Cerebellar cortex (tissue), 1 donor: ENCODE measurements at places on chromosomes 2 and 18.
A peak's percentile ranks its signal among the peaks of the same experiment; 100 is the strongest.

DNA sequence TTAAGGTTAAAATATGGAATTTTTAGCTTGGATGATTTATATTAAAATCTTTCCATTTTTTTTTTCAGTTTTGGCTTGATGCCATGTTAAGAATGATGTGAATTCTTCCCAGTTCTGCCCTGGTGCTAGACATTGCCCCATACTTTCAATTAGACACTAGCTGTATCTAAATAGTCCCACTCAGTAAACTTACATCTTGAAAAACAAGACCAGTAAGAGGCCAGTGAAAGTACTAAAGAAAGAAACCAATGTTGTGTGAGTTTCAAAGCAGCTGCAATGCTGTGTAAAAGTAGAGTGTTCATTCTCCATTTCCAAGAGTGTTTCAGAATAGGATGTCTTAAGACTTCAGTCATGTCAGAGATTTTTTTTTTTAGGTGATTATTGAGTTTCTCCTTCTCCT, 40.0 kb upstream of the CYBRD1 start:
- DNase-seq, result no peak

GRCh38 chr2:4300616-4301015, 597.2 kb downstream of the DCDC2C start:
- DNase-seq, result no peak

GRCh38 chr2:217225596-217225995, 365.7 kb upstream of the TNP1 start:
- no peak for DNase-seq

GRCh38 chr2:69138793-69139459, 125.9 kb downstream of the ANTXR1 start:
- DNase-seq, result no peak

- no peak for DNase-seq
These were observed 25.7 kb upstream of the ZNF532 start for GRCh38 chr18:58838946-58839345.

DNA sequence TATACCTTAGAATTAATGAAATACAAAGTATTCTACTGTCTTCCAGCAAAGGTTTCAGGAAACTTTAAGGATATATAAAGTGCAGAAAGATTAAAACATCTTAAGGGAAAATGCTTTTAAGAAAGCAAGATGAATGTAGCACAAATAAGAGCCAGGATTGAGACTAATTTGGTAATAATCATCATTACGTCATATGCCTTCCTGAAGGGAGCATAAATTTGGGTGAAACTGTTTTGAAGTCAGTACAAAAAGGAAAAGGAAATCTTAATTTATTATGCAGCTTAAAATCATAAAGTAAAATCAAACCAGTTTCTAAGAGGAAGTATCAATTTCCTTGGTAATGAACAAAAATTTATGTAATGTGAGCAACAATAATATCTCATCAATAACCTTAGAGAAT, 221.7 kb downstream of the CTNNA2 start:
- no peak for DNase-seq

- DNase-seq, result no peak
These were observed 56.4 kb upstream of the ITGA6 start for GRCh38 chr2:172370821-172371455.

GRCh38 chr18:59985289-59985688, 85.5 kb downstream of the PMAIP1 start:
- DNase-seq, result no peak

GRCh38 chr2:149094217-149095015, 55.9 kb downstream of the LYPD6B start:
- no peak for DNase-seq

- no peak for DNase-seq
These were observed 28.9 kb downstream of the KCNK3 start for GRCh38 chr2:26721115-26722032.

DNA sequence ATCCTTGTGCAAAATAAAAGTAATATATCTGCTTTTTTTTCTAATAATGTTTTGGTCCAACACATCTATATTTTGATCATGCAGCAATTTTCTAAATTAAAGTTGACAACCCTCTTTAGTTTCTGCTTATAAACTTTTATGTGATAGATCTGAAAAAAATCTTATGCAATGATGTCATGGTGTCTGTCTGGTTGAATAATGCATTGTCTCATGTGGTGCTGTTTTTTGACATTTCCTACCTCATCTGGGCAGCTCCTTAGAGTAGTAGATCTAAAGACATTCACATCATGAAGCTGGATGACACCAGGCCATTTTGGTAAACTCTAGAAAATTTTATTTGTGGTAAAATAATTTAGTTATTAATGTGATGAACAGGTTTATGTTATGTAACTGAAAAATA, 106.8 kb upstream of the FN1 start:
- DNase-seq, result no peak

DNA sequence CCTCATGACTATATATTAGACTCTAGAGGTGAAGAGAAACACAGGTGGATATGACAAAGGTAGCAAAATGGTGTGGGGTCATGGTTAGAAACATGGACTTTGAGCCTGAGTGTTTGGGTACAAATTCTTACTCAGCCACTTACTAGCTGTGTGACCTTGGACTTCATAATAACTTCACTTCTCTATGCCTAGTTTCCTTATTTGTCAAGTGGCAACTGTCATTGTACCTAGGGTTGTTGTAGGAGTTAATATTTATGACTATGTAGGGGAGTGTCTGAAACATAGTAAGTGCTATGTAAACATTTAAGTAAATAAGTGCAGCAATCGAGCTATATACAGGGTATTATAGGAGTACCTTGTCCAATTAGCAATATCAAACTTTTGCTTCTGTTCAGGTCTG, 49.7 kb upstream of the RAPH1 start:
- DNase-seq, result no peak

DNA sequence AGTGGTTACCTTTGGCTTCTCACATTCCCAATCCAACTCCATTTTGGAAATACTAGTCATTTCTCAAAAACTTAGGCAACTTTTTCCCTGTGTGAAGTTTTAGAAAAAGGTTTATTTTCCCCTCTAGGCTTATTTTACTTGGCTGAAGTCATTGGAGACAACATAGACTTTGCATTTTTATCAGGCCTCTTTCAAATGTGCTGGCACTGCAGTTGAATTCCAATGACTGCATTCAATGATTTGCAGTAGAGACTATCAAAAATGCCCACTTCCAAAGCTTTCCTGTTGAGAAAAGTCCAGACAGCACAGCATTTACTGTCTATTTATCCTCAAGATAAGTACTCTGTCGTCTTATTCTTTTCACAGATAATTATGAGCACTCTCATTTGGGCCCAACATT, 70.1 kb downstream of the ONECUT2 start:
- DNase-seq, result no peak

GRCh38 chr2:199756211-199756610, 94.8 kb downstream of the FTCDNL1 start:
- DNase-seq, result no peak

DNA sequence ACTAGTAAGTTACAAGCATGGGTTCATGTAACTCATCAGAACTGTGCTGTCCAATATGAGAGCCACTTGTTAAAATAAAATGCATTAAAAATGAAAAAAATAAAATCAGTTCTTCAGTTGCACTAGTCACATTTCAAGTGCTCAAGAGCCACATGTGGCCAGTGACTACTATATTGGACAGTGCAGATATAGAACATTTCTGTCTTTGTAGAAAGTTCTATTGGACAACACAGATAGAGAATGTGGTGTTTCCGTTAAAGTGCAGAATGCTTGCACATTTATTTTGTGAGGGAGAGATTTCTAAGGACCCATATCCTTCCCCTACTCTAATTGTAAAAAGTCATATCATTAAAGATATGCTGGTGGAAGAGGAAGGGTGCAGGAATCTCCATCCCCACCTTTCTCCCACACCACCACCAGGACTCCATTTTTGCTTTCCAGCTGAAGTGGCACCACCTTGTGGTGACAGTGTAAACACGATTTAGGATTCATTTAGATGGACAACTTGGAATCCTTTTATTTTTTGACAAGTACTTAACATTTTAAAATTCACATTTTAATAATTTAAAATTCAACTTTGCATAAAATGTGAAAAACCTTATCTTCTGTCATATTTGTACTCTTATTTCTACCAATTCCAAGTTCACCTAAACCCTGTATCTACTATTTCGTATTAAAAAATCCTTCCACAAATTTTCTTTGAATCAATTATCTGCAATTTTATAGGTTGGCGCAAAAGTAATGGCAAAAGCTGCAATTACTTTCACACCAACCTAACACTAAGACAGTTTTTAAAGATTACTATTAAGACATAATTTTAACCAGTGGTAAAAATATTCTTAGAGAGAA, 9.4 kb upstream of the CD302 start:
- DNase-seq, result peak; percentile 71

DNA sequence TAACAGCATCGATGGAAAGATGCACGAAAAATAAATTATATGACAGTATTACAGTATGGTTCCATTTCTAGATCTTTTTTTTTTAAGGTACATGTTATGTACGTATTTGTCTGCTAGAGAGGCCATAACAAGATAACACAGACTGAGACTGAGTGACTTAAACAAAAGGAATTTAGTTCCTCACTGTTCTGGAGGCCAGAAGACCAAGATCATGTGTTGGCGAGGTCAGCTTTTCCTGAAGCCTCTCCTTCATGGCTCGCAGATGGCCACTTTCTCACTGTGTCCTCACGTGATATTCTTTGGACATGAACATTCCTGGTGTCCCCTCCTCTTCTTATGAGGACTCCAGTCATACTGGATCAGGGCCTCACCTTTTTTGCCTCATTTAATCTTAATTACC, 177.4 kb downstream of the CAPN13 start:
- no peak for DNase-seq

GRCh38 chr2:203070701-203071100, 56.0 kb downstream of the NBEAL1 start:
- DNase-seq, result no peak

GRCh38 chr2:187091664-187092063, 242.7 kb upstream of the ZSWIM2 start:
- no peak for DNase-seq

- peak; percentile 65 for DNase-seq
These were observed 91.0 kb downstream of the DGKD start for GRCh38 chr2:233445152-233445830.

DNA sequence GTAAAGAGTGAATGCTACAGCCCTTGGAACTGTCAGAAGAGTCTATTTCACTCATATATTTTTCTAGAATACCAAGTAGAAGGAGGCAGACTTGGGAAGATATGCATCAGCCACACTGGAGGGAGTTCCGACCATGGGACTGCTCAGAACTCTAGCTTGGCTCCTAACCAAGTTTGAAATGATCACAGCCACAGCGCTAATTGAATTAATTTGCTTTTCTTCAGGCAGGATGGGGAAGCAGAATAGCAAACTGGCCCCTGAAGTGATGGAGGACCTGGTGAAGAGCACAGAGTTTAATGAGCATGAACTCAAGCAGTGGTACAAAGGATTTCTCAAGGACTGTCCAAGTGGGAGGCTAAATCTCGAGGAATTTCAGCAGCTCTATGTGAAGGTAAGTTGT, 51.4 kb downstream of the VSNL1 start:
- no peak for DNase-seq

GRCh38 chr2:168312036-168312822, 64.8 kb upstream of the STK39 start:
- DNase-seq, result no peak

GRCh38 chr18:58894930-58895329, 30.3 kb downstream of the ZNF532 start:
- DNase-seq, result peak; percentile 73

DNA sequence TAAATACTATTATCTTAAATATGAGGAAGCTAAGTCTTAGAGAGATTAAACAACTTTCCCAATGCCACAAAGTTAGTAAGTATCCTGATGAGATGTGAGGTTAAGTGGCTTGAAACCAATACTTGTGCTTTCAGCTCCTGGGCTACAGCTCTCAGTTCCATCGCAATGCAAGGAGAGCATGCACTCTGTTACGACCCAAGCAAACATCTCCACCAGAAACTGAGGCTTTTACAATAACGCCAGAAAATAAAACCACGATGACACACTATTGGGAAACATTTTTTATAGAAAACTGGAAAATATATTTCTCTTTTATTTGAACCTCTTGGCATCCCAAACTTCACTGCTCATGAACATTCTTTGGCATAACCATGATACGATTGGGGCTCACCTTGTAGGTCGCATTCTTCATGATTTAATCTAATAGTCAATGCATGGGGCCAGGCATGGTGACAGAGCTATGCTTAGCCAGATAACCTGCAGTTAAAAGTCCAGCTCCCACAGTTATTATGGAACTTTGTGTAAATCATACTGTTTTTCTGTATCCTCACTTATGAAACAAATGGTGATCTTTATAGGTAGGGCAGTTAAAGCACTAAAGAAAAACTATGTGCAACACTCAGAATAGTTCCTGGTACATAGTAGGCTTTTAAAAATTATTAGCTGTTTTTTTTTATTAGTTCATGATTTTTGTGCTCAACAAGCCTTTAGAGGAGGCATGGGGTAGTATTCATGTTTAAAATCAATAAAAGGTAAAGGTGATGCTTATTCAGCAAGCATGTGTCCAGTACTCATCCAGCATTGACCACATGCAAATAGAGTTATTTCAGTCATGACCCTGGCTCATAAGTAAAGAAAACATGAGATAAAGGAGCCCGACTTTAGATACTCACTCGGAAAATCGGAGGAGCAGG, 238.3 kb upstream of the TRIB2 start:
- no peak for DNase-seq

DNA sequence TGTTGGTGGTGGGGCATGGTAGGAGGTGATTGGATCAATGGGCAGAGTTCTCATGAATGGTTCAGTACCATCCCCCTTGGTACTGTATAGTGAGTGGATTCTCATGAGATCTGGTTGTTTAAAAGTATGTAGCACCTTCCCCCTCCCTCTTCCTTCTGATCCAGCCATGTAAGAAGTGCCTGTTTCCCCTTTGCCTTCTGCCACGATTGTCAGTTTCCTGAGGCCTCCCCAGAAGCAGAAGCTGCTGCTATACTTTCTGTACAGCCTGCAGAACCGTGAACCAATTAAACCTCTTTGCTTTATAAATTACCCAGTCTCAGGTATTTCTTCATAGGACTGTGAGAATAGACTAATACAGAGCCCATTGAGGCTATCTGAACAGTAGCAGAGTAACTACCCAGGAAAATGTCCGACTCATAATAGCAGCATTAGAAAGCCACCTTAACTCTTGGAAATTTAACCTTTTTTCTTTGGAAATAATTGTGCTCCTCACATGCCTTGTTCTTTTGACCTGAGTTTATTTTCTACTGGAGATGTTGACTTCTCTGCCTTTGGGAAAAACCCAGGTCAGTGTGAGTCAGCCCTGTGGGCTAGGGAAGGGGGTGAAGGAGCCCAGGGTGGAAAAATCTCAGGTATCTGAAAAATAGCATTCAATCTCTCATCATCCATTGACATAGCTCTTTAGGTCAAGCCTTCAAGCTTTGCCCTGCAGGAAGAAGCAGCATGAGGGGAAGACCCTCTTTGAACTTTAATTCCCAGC, 18.1 kb downstream of the CYP1B1 start:
- DNase-seq, result no peak

DNA sequence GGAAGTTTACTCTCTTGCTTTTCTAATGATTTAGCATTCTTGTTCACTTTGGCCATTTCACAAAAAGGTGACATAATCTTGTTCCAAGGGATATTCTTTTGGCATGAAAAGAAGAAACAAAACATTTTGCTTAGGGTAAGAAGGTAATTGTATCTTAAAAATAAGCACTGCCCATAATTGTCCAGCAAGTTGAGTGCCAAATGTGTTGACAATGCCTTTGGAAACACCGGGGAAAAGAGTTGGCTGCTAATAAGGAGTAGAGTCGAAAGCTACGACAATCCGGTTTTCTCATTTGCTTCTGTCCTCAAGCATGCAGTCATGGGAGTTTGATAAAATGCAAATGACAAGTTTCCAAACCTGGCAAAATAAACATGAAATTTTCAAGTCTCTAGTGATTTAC, 27.3 kb downstream of the ITGAV start:
- no peak for DNase-seq
